ENCODE measurements at places on chromosomes 7 and 10. TPM values are rescaled to one million over a fixed set of nuclear protein-coding genes. Genes with fewer than 3 reads are reported as not detected.

CNPY4 gene
- polyA plus RNA-seq = 7.7 TPM

GRCh38 chr7:117857718-117858117, 15.5 kb downstream of the CTTNBP2 start:
- no peak for DNase-seq

DNA sequence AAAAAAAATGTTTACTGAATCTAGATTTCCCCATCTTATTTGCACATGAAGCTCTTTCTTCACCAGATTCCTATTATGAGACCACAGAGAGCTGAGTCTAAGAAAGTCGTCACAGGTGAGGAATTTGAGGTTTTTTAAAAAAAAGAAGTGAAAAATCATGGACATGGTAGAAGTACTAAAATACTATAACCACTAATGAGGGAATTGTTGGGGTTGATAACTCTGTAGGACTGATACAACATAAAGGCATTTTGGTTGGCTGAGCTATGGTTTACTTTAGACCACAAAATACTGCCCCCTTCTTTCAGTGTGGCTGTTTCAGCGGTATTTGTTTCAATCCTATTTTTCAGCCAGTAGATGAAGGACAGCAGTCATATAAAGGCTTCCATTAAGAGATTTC, 1111.3 kb downstream of the TYW1 start:
- DNase-seq = no peak

NPTX2 gene
- not detected for polyA plus RNA-seq

DNA sequence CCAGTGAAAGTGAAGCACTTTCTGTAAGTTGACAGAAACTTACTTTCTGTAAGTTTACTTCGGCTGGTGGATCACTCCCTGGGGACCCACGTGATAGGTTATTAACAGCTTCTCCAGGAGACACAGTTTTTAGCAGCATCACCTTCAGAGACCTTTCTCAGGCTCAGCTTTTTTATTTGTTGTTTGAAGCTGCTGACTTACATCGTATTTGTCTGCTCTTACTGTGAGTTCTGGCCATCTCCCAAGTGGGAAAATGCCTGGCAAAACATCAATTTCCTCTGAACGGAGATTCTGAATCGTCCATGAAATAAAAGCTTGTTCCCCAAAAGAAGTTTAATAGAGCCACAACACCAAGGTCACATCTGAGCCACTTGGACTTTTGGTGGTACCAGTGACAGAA, 178.7 kb upstream of the PODXL start:
- no peak for DNase-seq

GCK gene
- not detected for polyA plus RNA-seq

TAS2R5 gene
- polyA plus RNA-seq = 2.0 TPM

DNA sequence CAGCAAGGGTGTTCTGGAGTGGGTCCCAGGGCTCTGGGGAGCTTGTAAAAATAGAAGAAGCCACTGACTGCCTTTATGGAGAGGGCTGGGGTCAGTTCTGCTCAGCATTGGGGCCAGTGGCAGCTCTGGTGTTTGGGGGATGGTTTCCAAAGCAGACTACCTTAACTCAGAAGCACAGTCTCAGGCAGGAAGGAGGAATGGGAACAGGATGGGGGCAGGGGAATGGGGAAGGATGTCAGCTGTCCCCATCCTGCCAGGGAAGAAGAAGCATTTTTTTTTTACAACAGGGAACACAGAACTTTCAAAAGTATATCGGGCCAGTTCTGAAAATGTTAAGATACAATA, 28.8 kb downstream of the TSPAN15 start:
- DNase-seq = no peak

DNA sequence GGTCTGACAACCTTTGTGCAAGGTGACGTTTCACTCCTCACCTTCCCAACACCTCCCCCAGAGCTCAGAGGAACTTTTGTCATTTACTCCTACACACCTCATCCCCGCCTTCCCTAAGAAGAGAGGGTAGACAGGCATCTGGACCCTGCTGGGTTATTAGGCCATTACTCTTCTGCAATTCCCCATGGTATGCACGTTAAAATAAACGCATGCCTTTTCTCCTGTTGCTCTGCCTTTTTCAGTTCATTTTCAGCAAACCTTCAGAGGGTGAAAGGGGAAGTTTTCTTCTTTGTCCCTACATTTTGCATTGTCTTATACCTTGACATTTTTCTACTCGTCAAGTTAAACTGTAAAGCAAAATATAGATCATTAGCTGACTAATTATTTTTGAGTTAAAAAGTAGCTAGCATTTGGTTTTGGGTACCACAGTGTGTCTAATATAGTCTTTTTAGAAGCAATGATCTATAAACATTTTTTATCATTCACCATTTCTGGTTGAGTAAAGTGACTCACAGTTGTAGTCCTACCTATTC, 10.5 kb upstream of the EDRF1 start:
- no peak for DNase-seq

GRCh38 chr7:30778255-30779025, 7.2 kb downstream of the MINDY4 start:
- no peak for DNase-seq

DNA sequence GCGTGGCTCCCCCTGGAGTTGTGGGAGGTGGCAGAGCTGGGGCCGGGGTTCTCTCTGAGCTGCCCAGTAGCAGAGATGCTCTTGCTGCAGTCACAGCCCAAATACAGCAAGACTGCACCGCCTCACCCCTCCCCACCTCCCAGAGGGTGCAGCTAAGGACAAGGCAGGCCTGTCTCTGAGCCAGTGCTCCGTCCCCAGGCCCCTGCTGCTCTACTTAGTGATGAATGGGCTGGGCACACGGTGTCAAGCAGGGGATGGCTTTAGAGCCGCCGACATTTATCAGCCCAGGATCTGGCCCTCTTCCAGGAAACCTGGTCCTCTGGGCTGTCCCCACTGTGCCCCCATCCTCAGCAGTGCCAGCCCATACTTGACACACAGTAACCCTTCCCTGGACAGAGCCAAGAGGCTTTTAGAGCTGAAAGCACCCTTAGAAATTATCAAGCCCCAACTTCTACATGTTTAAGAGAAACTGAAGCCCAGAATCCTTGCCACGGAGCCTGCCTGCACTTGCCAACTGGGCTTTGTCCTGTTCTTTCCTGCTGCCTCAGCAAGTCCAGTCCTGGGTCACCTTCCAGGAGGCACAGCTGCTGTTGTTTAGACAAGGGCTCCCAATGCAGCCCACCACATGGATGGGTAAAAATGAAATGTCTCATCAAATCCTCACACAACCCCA, 137.1 kb upstream of the UNC5B start:
- DNase-seq = no peak

GRCh38 chr7:101273206-101273605, 28.3 kb upstream of the FIS1 start:
- DNase-seq = no peak

CTTNBP2 gene
- polyA plus RNA-seq = 0.63 TPM

SLC25A28 gene
- 52.3 TPM for polyA plus RNA-seq

GRCh38 chr7:158495216-158495615, 92.4 kb downstream of the PTPRN2 start:
- DNase-seq = no peak

GRCh38 chr7:141660259-141660658, 41.7 kb downstream of the DENND11 start:
- DNase-seq = no peak

DNA sequence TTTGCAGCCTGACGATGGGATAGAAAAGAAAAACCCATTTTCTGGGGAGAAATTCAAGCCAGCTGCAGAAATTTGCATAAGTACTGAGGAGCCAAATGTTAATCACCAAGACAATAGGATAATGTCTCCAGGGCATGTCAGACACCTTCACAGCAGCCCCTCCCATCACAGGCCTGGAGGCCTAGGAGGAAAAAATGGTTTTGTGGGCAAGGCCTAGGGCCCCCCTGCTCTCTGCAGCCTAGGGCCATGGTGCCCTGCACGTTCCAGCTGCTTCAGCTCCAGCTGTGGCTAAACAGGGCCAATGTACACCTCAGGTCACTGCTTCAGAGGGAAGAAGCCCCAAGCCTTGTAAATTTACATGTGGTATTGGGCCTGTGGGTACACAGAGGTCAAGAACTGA, 158.2 kb downstream of the VWC2 start:
- no peak for DNase-seq

AGAP4 gene
- polyA plus RNA-seq = 13.3 TPM

GRCh38 chr10:89479771-89480446, 55.5 kb downstream of the SLC16A12 start:
- DNase-seq = no peak

- no peak for DNase-seq
Measured at GRCh38 chr10:3220853-3221252, 48.3 kb upstream of the PITRM1 start.

GRCh38 chr7:110590415-110590814, 500.5 kb upstream of the LRRN3 start:
- DNase-seq = no peak

DNA sequence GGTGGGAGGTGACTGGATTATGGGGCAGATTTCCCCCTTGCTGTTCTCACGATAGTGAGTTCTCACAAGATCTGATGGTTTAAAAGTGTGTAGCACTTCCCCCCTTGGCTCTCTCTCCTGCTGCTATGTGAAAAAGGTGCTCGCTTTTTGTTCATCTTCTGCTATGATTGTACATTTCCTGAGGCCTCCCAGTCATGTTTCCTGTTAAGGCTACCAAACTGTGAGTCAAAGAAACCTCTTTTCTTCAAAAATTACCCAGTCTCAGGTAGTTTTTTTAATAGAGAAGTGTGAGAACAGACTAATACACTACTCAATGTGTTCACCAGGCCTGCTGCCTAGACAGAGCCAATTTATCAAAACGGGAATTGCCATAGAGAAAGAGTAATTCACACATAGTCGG, 49.7 kb downstream of the SDHAF3 start:
- no peak for DNase-seq

- DNase-seq = no peak
Measured at GRCh38 chr7:116500078-116500853, 728 bp downstream of the CAV2 start.

DNA sequence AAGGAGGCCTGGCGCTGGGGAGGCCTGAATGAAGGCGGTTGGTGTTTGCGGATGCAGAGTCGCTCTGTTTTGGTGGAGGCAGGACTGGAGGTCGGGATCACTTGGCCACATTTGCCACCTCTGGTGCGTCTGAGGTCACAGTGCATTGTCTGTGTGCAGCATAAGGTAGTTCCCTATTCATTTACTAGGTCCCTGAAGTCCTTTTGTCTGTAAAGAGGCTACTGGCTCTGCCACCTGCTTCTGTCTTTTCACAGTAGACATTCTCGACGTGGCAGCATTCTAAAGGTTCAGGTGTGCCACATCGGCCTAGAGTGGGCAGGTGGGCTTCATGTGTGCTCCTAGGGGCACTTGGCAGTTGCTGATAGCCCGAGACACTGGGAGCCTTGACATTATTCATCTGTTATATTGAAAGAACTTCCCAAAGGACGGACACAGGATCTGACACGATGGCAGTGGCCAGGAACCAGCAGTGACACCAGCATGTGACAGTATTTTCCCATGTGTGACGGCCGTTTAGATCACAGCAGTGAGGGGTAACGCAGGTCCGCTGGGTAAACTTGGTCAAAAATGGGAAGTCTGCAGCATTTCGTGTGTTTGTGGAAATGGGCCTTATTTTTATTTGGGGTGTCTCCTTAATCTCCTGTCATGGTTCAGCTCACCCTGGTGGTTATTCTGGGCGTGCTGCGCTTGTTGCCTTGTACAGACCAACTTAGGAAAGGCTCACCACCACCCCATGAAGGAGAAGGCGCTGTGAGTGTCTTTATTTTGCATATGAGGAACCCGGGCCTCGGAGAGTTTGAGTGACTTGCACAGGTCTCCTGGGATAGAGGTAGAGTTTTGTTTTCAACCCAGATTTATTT, 5.9 kb downstream of the MGMT start:
- no peak for DNase-seq

OPN4 gene
- not detected for polyA plus RNA-seq

TFR2 gene
- 0.07 TPM for polyA plus RNA-seq

Data from keratinocyte (primary cell).